Left renal cortex interstitium (tissue), 4 donors: ENCODE measurements at places on chromosomes 6 and 20.

DNA sequence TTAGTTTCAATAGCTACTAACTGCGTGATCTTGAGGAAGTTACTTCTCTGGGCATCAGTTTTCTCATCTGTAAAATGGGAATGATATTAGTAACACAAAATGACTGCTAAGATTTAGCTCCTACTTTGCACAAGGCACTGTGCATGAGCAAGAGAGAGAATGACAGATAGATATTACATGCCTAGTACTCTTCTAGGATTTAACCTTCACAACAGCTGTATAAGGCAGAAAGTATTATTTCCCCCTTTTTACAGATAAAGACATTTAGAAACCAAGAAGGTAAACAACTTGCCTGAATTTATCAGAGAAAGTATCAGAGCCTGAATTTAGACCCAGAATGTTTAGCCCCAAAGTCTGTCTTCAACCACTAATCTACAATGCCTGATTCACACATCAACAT is 281.6 kb downstream of the KHDC1L start:
- DNase-seq = no peak

DNA sequence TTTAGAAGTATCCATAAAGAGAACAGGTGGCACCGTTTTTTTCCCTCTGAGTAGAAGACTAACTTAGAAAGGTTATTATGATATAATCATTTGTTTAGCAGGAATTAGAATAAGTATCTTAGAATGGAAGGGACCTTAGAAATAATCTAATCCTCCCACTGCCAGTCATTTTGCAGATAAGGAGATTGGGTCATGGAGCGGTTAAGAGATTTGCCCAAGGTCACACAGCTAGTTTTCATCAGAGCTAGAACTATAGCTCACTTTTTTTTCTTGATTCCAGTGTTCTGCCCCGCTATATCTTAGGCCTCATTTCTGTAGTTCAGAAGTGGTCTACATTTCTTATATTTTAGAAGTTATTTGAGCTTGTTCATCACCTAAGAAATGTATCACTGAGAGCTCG is 139.6 kb downstream of the PRL start:
- DNase-seq = no peak

DNA sequence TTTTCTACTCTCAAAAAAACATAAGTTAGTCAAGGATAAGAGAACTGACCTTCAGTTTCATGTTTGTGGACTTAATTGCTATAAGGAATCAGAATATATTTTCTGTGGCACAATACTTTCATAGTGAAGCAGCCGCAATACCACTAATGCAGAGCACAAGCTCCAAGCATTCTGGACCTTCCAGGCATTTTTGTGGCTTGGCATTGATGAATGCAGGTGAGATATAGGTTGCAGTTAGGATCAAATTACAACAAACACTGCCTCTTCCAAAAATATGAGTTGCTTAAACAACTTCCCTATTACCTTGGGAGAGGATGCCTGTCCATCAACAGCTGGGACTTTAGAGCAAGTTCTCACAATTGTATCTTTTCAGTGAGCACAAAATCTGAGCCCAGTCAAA is 162.8 kb upstream of the RSPO3 start:
- no peak for DNase-seq

DNA sequence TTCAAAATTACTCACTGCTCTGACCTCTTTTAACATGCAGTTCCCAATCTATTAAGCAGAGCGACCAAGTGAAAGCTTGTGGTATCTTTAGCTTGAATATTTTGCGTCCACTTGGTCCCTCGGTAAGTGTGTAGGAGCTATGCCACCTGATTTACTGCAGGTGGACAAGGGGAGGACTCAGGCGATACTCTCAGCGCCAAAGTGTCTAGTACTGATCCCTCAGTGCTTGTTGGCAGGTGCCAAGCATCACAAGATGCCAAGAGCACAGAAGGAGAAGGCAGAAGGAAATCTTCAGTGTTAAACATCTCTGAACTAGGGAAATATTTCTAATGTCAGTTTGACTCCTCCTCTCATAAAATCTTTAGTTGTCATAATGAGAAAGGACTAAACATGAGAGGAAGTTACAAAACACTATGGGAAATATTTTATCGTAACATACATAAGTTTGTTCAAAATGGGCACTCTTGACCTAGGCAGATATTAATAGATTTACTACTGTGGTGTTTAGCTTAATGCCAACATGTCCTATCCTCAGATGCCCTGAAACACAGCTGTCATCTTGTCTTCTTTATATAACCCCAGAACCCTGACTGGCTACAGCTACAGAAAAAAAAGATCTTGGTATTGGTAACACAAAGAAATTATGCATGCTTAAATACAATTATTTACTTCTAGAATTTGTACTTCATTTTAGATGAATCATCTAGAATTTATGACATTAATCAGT is 19.5 kb downstream of the NHLRC1 start:
- no peak for DNase-seq

DNA sequence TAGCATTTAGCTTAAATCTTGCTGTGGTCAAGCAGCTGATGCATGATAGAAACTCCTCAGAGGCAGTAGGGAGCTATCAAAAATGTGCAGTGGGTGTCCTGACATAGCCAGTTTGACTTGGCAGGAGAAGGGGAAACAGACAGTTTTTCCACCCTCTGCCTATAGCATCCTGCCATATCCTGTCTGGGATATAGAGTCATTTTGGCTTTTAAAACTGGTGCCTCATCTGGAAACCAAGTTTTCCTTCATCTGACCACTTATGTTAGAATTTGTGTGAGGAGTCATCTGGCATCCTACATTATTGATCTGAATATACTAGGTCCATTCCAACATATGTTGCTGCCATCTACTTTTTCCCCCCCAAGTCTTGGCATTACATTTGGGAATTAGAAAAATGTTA is 284.1 kb downstream of the CD109 start:
- no peak for DNase-seq

DNA sequence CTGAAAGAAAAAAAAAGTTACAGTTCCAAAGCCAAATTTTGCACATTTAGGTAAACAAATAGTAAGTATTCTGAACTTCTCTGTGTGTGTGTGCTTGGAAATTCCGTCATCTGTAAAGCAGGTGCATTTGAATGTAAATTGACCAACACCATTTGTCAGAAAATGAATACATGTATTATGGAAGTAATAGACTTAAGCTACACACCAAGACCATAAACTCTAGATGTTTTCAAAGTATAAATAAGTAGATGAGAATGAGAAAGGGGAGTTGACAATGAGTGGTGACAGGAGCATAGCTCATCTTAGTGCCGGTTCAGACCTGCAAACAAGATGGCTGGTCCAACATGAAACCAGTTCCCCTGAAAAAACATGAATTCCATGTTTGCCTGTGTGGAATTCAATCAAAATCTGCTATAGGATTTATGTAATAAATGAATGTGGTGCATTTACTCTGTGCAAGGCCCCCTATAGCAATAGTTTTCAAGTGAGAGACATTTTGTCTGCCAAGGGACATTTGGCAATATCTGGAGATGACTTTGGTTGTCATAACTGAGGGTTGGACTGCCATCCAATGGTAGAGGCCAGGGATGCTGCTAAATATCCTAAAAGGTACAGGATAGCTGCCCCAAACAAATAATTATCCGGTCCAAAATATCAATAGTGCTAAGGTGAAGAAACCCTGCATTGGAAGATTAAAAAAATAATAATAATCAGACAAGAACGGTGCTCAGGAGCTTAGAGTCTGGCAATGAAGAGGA is 11.0 kb upstream of the FILIP1 start:
- DNase-seq = no peak

GRCh38 chr6:123869334-123869733 is 65.7 kb downstream of the NKAIN2 start:
- no peak for DNase-seq

GRCh38 chr6:146955570-146955969 is 248.6 kb upstream of the STXBP5 start:
- DNase-seq = no peak

- DNase-seq = no peak
These were observed 31.2 kb downstream of the FASTKD5 start for GRCh38 chr20:3128275-3128984.

DNA sequence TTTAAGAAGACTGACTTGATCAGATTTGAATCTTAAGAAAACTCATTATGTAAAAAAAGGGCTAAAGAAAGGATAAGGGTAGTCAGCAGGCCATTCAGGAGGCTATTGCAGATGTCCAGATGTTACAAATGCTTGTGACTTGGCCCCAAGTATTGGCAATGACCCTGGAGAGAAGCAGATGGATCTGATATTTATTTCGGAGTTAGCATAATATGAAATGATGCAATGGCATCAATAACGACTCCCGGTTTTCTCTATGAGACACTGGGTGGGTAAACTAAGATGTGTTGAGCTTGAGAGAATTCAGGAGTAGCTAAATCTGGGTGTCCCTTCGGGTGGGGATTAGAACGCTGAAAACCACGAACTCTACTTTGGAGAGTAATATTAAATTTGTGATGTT is 149.7 kb downstream of the LAMA2 start:
- DNase-seq = no peak

DNA sequence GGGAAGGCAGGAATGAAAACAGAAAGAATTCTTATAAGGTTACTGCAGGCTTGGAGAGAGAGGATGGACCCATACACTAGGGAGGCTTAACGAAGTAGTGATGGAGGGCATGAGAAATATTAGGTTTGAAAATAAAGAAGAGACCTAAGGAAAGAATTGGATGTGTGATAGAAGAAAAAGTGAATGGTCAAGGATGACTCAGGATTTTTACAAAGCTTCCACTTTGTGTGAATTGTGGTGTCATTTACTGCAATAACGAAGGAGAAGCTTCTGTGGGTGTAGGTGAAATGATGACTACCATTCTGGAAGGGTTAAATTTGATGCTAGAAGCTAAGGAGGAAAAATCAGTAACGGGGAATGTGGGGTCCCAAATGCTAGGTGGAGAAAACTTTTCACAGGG is 191.2 kb downstream of the UTRN start:
- DNase-seq = no peak

DNA sequence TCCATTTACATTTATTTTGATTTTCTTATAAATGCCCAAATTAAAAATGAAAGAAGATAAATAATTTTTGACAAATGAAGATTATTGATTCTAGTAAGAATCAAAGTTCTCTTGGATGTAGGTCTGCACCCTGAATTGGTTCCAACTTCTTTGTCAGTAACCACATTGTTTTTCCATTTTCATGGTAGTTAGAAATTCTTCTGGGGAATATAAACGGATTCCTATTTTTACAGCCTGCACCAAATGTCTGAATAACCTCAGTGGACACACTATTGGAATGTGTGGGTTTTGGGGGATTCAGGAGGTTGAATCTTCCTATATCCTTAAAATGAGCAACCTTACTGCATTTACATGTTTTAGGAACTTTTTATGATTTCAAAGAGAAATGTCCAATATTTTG is 1085.3 kb upstream of the MAP3K7 start:
- DNase-seq = no peak

DNA sequence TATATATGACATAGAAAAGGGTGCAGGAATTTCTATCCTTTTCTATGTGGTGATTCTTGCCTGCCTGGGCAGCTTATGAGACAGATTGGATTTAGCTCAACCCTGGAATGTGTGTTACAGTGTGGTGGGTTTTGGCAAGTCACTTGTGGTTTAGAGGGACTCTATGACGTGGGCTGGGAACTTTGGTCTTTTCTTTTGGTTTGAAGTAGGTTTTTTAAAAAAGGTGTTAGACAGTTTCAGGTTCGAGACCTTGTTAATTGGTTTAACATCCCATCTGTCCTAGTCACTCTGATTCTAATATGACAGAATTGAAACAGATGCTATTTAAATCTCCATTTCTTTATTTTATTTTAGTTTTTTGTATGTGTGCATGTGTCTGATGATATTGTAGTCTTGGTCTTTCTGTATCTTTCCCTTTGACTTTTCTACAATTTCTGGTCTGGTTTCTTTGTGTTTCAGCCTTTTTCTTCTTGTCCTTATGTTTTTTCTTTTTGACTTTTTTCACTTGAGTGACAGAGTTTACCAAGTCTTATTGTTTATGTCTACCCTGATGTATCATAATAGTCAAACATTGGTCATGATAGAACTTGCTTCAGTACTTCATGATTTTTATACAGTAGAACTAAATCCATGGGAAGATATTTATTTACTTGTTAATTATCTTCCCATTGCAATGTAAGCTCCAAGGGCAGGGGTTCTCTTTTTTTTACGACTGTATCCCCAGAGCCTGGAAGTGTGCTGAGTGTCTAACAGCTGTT is 174.3 kb downstream of the CDKAL1 start:
- no peak for DNase-seq
